ENCODE measurements at places on chromosomes 4 and X.

DNA sequence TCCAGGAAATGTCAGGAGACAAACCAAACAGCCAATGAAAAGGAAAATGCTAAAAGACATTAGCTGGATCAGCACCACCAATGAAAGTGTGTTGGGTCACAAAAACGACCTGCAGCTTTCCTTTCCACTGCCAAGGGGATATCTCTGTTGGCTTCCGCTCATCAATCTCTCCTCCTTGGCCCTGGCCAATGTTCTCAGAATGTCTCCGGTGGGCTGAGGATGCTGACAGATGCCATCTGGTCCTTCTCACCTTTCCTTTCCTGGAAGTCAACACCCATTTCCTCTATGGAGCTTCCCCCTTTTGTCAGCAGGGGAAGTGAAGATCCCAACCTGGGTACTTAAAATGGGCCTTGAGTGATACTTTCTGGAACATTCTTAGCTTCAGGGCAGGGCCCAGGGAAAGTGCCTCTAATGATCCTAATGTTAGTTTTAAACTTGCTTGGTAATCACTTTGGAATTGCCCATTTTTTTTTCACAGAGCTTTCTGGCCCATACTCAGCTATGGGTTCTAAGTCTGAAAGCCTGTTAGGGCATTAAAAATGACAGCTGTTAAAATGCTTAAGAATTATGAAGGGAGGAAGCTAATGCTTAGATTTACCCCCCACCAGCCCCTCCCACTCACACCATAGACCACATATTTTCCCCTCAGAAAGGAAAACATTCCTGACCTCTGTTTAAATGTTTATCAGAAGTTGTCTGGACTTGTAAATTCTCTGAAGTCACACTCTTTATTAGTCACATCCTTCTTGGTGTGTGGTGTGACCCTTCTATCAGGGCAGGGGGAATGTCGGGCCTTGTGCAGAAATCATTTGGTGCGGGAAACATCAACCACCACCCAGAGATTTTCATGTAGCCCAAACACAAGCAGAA, 29.2 kb downstream of the IGFBP7 start:
- DNase-seq = no peak

DNA sequence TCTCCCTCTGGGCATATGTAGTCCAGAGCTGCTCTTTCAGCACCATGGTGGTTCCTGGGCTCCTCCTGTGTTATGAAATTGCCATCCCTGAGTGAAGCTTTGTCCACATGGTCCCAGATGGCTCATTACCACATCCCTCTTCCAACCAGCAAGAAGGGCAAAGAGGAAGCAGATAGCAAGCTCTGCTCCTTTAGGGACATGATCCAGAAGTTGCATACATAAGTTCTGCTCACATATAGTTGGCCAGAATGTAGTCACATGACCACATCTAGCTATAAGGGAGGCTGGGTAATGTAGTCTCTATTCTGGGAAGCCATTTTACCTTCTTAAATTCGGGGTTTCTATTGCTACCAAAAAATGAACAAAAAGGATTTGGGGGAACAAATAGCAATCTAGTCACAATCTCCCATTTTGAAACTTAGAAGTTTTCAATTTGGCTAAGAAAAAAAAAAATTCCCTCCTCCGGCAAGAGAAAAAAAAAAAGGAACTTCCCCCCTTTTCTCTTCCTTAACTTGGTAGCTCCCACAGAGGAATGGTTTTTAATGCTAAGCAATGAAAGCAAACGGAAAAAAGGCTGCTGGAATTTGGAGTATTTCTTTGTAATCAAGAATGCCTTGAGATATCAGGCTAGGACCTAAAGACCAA, 88.2 kb upstream of the USP9X start:
- no peak for DNase-seq

GRCh38 chr4:101103381-101104142, 243.8 kb downstream of the PPP3CA start:
- peak; percentile 3 for DNase-seq

DNA sequence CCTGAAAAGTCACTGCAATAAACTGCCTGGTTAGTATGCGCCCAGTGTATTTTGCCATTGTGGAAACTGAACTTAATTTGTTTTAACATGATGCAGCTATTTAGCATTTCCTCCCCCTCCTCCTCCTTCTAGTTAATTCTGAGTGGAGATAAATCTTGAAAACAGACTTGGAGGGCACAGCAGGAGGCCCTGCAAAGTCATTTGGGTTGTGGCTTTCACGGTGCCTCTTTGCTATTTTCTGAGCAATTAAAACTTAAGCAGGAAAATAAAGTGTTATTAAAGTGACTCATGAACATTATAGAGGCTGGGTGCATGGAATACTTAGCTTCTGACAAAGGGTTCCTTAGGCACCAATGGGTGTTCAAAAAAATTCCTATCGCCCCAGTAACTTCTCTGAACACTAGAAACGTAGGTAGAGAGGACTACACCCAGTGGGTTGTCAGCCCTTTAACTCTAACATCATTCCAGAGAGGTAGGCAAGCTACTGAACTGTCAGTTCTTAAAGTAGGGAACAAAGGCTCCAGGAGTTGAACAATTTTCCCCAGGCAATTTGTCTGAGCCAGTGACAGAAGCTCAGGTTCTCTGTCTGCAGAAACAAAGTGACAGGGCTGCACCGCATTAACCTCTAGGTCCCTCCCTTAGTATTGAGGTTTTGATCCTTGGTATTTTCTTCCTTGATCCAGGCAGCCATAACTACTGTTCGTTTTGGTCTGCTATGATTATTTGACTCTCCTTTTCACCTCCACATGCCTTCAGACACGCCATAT, 158.3 kb upstream of the KIT start:
- no peak for DNase-seq

DNA sequence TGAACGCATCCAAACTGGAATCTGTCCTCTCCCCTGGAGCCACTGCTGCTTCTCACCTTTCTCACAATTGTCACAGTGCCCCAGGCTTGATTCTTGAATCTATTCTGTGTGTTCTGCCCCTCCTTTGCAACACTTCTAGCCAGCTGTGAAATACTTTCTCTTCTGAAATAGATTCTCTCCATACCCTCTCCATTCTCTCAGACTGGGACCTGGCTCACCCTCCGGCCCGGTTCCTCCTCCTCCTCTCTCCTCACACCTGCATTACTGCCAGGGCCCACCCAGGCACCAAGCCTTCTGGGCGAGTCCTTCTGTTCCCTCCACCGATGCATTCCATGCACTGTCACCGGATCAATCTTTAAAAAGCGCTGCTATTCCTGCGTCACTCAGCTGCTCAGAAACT, 336.1 kb downstream of the UNC5C start:
- no peak for DNase-seq

DNA sequence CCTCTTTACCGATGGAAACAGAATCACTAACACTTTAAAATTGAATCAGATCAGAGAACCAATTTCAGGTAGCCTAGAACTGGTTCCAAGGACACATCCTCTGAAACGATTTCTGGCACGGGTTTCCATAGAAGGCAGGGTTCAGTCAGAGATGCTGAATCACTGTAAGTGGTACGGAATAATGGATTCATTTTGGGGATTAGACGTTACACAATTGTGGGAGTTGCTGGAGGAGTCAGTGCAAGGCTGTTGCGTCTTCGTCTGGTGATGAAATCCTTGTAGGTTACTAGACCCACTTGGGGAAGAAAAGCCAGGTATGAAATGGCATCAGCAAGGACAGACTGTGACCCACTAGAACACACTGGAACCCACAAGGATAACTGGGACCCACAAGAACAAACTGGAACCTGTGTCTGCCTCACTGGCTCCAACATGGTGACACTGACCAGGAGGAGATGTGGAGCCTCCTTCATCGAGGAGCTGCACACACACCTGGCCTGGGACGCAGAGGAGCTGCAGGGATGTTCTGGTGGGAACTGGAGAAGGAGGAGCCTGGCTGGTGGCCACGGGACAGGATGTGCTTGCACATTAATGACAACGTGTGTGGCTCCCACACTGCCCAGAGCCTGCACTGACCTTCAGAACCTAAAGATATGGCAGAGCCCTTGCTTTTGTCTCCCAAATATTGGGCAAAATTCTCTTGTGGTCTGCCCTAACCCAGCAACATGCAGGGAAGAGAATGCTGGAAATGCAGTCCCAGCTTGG, 105.1 kb downstream of the TRAPPC11 start:
- no peak for DNase-seq

- peak; percentile 18 for DNase-seq
Observed at GRCh38 chr4:123449780-123450179, 53.2 kb downstream of the SPRY1 start.

GRCh38 chr4:128835498-128836222, 26.2 kb downstream of the JADE1 start:
- no peak for DNase-seq

GRCh38 chr4:137427411-137427810, 104.9 kb downstream of the PCDH18 start:
- no peak for DNase-seq

DNA sequence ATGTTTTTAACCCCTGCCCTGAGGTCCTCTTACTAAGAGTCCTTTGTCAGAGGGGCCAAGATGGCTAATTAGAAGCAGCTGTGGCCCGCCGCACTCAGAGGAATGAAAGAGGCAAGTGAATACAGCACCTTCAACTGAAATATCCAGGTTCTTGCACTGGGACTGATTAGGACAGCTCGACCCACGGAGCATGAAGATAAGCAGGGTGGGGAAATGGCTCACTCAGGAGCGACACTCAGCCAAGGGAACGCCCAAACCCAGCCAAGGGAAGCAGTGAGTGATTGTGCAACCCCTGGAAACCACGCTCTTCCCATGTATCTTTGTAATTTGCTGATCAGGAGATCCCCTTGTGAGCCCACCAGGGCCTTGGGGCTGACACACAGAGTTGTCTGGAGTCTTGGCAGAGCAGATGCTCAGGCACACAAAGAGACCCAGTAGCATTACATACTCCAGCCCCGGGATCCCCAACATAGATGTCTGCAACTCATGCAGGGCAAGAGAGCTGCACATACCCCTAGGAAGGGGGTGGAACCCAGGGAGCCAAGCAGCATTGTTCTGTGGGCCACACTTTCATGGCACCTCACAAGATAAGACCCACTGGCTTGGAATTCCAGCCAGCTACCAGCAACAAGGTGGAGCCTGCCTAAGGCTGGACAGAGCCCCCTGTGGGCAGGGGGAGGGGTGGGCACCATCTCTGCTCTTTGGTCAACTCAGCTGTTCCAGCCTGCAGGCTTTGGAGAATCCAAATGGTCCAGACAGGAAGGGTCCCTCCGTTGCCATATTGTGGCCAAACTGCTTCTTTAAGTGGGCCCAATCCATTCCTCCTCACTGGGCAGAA, 23.3 kb downstream of the F8A3 start:
- DNase-seq = no peak

DNA sequence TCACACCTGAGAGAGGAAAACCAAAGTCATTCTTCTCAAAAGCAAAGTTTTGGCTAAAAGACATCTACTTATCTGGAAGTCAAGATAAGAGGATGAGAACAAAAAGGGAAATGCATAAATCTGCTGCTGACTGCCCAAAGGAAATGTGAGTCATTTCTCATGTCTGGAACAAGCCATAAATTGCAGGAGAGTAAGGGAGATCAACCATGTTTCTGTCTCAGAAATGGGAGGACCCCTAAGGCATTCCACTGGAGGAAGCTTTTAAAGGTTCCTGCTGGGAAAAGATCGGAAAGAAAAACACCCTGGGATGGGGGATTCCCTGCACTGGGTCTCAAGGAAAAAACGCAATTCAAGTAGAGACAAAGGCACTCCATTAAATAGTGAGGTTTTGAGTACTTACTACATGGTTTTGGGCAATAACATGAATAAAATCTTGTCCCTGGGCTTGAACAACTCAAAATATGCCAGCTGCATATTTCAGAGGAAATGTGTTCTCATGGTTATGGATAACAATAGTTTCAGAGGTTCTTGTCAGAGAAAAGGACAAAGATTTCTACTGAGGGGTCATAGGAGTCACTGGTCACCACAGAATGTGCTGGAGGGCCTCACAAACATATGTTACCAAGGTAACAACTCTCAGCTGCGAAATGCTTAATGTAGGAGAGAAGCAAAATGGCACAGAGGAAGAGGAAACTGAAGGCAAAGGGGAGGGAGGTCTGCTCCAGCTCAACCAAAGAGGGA, 19.3 kb downstream of the GPR143 start:
- no peak for DNase-seq

- DNase-seq = no peak
Observed at GRCh38 chr4:113114884-113115283, 65.4 kb downstream of the ANK2 start.

GRCh38 chr4:107442538-107443111, 277.4 kb downstream of the PAPSS1 start:
- DNase-seq = no peak

DNA sequence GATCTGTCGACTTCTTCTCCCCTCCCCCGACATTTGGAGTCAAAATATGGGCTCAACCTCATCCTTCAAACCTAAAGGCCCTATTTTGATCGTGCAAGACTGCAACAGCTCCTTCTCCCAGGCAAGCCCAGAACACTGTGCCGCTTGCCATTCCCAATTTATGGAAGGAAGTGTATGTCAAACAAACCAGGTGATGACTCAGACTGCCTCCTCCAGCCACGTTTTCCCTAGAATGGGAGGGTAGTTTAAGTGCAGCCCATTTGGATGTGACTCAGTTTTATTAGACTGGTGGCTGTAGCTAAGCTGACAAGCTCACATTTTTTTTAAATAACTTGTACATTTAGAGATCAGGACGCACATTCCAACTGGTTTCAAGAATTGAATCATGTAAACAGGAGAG, 570.4 kb upstream of the DIPK2B start:
- DNase-seq = no peak

DNA sequence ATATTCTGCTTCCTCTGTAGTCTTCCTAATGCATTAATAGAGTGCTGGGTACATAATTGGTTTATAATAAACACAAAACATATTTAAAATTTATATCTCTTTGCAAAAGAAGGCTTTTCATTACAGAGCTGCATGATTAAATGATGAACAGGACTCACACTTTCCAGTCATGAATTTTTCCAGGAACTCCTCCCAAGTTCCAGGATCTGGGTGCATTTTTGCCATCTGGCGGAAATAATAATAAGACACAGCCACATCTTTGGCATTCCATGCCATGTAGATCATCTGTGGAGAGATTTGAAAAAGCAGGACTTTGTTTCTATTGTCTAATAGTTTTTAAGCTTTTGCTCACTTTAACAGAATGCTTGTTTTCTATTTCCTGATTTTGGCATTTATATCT, 40.2 kb upstream of the SULT1B1 start:
- DNase-seq = no peak

DNA sequence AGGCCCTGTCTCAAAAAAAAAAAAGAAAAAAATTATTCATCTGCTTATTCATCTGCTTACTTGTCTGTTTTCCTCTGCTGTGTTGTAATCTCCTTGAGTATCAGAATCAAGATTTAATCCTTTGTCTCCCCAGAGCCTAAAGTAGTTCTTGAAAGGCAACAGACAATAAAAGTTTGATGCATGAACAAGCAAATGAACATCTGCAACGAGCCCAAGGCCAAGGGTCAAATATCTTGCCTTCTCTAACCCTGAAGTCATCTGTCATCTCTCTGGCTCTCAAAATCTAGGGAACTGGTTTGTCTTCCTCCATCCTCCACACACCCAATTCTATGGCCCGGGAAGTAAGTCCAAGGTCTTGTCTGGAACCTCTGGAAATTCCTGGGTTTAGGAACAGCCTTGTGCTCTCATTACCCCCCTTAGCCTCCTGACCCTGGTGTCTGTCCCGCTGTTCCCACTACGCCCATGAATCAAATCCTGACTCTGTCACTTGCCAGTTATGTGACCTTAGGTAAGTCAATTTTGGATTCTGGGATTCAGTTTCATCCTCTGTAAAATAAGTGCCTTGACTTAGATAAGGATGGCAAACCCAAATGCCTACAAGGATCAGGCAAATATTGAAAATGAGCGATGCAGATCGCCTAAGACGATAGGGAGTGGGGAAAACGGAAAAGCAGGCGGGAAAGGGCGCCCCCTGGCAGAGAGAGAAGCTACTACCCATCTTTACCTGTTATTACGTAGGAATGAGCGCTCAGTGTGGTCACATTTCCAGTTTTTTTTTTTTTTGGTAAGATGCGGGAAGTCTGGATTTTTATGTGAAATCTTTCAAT, 102.7 kb upstream of the DHX15 start:
- no peak for DNase-seq

Measured in GM18507 (cell line).